G401 (cell line): ENCODE measurements at places on chromosomes 1 and 21. TPM values are rescaled to one million over a fixed set of nuclear protein-coding genes. Genes with fewer than 3 reads are reported as not detected.

The LCE6A gene
- total RNA-seq = not detected in 2 replicates

The FCRL6 gene
- not detected in 2 replicates for total RNA-seq

The CD160 gene
- total RNA-seq = not detected in 2 replicates

The ZNF687 gene
- 14.6 and 20.3 TPM in 2 replicates for total RNA-seq

The SPRR2A gene
- total RNA-seq = not detected in 2 replicates

- no peak for DNase-seq
Observed at GRCh38 chr1:7127322-7128075, 342.2 kb downstream of the CAMTA1 start.

DNA sequence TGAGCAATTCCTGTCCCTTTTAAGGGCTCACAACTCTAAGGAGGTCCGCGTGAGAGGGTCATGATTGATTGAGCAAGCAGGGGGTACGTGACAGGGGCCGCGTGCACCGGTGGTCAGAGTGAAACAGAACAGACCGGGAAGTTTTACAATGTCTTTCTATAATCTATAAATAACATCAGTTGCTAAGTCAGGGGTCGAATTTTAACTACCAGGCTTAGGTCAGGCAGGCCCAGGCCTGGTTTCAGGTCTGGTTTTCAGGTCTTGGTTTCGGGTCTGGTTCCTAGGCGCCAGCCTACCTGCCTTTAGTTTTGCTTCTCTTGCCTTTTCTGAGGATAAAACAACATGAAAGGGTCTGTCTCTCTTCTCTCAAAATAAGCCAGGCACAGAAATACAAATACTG lies 476.0 kb upstream of the CAMK1G start:
- peak; percentile 6 for DNase-seq

GRCh38 chr1:112778137-112778536 lies 63.0 kb upstream of the PPM1J start:
- DNase-seq = no peak

DNA sequence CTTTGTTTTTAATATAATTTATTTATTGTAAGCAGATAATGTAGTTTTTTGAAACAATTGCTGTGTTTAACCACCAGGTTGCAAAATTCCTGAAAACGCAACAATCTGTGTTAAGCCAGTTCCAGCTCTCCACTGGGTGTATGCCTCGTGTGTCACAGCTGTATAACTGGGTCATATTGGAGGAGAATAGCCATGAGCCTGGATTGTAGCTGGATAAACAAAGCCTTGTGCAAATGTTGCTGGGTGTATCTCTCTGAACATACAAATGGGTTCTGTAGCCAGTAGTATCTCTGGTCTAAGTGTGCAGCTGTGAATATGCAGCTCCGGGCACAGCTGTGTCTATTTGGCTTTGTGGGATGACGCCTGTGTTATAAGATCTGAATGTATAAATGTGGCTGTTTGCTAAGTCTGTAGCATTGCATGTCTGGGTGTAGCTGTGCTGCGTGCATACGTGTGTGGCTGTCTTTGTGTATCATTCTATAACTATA lies 2.8 kb downstream of the TCEA3 start:
- DNase-seq = no peak

GRCh38 chr21:25965951-25966707 lies 204.4 kb downstream of the APP start:
- DNase-seq = no peak

DNA sequence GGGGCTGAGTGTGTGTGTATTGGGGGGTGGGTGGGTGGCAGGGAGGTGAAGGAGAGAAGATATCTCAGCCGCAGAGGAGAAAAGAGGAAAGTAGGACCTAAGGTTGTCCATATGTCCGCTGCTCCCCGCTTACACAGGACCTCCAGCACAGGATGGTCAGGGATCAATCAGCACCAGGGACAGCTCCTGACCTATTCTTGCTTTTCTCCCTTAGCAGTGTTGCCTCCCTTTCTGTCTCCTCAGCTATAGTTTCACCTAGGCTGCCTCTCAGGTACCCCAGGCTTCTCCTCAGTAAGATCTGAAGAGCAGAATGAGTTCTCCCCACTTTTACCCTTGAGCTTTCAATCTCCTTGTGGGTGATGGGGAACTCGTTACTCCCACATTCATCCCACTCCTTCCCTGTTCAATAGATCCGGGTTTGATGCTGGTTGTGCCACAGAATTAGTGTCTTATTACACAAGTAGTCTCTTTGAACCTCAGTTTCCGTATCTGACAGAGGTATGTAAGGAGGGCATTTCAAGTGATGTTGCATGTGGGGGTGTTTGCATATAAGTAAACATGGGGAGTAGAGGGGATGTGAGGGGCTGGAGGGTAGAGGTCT lies 1.4 kb upstream of the DPH2 start:
- DNase-seq = no peak

DNA sequence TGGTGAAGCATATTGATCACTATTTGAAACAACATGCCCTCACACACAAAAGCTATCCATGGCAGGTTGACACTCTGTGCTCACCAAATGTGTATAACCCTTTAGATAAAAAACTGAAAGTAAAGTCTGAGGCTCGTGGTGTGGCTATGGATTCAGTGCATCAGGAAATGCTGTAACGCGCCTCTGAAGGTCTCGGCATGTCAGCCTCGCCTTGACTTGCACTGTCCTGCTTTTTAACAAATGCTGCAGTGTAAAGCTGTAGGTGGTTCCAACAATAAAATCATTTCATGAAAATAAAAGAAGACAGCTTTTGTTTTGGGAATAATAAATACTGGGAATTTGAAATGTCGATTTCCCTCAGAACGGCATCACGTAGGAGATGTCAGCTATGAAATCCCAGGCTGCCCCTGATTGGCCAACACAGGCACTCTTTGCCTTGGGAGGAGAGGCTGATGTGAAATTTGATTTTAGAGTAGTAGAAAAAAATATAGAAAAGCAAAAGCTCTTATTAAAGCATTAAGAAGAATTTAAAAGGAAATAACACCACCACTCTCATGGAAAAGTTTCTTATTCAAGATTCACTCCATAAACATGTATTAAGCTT lies 168.2 kb downstream of the DSCAM start:
- no peak for DNase-seq

GRCh38 chr1:96073100-96073499 lies 648.5 kb upstream of the PTBP2 start:
- DNase-seq = no peak

DNA sequence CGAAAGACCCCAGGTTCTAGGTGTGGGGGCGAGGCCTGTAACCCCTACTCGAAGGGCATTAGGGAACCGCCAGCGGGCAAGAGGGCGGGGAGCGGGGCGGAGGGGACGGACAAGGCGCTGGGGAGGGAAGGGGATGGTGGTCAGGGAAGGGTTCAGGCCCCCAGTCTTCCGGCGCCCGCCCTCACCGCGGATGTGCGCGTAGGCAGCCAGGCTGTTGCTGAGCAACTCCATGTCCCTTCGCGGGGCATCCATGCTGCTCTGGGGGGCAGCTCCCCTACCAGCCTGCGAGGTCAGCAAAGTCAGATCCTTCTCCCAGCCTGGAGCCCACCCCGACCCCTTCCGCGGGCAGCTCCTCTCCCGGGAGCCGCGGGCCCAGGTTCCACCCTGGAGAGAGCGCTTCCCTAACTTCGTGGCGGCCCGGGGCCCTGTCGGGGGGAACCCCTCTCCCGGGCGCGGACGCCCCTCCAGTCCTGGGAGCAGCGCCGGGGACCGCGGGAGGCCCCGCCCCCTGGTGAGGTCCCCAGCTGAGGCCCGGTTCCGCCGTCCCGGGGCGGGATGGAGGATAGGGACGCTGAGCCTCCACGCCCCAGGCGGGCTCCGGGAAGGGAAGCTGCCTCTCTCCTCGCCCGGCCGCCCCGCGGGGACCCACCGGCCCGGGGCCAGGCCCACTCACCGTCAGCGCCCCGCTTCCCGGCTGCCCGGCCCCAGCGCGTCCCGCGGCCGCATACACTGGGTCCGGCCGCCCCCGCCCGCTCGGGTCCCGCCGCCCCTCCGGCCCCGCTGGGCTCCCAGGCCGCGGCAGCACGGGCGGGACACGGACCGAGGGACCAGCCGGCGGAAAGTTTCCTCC lies 434 bp downstream of the EVA1B start:
- DNase-seq = no peak

DNA sequence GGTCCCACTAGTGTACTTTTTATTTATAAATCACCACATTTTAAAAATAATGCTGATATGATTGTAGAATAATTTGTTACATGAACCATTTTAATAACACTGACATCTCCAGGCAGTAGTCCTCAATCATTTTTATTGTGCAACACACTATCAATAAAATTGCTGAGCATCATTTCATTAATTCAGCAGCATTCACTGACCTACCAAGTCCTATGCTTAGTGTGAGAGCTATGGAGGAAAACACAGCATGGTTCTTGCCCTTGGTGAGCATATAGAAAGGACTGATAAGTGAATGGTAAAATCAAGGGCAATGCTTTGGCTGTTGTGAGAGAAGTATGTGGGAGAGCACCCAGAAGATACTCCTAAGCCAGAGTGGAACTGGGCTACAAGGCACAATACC lies 119.7 kb downstream of the KCNT2 start:
- DNase-seq = no peak

- DNase-seq = no peak
Observed at GRCh38 chr1:39317111-39317510, 112.6 kb downstream of the MACF1 start.

DNA sequence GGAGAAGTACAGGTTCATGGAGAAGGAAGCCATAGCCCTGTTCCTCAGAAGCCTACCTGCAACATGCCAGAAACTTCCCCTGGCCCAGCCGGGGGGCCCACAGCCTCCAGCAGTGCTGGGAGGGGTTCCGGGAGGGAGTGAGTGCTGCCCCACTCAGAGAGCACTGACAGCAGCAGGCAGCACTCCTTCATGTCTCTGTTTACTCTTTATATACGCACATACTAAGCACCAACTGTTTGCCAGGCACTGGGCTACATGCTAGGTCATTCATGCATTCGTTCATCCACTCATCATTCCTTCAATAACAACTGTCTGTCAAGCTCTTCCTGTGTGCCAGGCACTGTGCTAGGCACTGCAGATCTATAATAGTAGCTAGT lies 120.6 kb downstream of the TRABD2B start:
- no peak for DNase-seq

GRCh38 chr1:173020138-173020750 lies 30.5 kb downstream of the TNFSF18 start:
- DNase-seq = no peak

GRCh38 chr1:240501115-240501514 lies 110.8 kb downstream of the GREM2 start:
- DNase-seq = no peak
